ENCODE measurements at places on chromosomes 16 and 17.

DNA sequence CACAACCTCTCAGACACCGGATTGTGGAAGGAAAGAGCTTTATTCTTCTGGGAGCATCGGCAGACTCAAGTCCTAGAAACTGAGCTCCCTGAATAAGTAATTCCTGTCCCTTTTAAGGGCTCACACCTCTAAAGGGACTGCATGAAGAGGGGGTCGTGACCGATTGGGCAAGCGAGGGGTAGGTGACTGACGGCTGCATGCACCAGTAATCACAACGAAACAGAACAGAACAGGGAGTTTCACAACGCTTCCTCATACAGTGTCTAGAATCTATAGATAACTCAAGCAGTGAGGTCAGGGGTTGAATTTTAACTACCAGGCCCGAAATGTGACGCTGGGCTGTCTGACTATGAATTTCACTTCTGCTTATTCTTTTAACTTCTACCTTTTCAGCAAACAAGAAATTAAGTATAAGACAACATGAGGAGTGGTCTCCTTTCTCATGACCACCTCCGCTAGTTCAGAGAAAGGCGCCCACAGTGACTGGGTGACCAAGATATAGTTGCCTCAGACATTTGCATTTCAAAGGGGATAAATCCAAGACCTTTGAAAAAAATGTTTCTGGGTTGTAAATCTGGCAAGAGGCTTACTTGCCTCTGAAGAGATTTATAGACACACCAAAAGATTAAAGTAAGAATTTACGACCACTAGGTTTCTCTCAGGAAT, 88.4 kb upstream of the ATF7IP2 start:
- DNase-seq: no peak

DNA sequence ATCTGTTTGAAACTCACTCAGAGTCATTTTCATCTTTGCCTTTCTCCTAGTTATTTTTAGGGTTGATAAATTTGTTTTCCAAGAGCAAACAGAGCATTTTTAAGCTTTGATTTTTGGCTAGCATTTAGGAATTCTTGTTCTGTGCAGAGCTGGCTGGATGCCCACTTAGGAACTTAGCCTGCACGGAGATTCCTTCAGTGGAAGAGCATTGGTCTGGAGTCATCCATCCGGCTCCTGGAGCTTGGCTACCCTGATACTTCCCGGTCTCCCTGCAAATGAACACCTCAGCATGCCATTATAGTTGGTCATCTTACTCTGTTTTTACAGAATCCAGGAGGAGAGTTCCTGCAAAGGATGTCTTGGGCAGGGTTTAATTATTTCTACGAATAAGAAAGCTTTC, 57.1 kb downstream of the SPECC1 start:
- no peak for DNase-seq

GRCh38 chr17:69606142-69606800, 191.8 kb downstream of the MAP2K6 start:
- no peak for DNase-seq

DNA sequence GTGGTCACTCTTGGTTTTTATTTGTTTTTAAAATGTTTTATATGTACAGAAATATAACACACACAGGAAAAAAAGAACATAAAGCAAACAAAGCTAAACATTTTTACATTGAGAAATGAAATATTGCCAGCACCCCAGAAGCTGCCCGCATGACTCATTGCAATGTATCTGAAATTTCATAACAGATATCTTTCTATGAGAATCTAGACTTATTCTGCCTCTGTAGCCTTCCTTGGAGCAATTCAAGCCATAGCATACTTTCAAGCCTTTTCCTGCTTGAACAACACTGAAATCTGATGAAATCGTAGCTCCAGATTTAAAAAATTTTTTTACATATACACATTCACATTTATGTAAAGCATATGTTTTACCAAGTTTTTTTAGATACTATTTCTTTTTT, 86.9 kb downstream of the RBBP6 start:
- DNase-seq: no peak

- DNase-seq: no peak
Observed at GRCh38 chr17:6422654-6423241, 12.2 kb downstream of the AIPL1 start.

- no peak for DNase-seq
Observed at GRCh38 chr16:82016964-82017363, 5.7 kb upstream of the SDR42E1 start.

GRCh38 chr16:17777408-17777863, 306.7 kb upstream of the XYLT1 start:
- no peak for DNase-seq

- DNase-seq: no peak
Observed at GRCh38 chr17:41444186-41444585, 3.4 kb upstream of the KRT38 start.

- DNase-seq: no peak
Observed at GRCh38 chr16:26649381-26650045, 417.2 kb upstream of the C16orf82 start.

- no peak for DNase-seq
Observed at GRCh38 chr17:66904760-66905624, 59.5 kb upstream of the CACNG4 start.

GRCh38 chr16:54286366-54287130, at the start of gene IRX3:
TSS of gene IRX3 (minus strand) at chr16:54286787. CDS start at chr16:54286050, 737 bp downstream.
- DNase-seq: peak; percentile 26

GRCh38 chr17:43599835-43600234, 53.7 kb upstream of the ETV4 start:
- no peak for DNase-seq

- peak; percentile 90 for DNase-seq
Observed at GRCh38 chr16:70737377-70738082, 51.7 kb upstream of the MTSS2 start.

DNA sequence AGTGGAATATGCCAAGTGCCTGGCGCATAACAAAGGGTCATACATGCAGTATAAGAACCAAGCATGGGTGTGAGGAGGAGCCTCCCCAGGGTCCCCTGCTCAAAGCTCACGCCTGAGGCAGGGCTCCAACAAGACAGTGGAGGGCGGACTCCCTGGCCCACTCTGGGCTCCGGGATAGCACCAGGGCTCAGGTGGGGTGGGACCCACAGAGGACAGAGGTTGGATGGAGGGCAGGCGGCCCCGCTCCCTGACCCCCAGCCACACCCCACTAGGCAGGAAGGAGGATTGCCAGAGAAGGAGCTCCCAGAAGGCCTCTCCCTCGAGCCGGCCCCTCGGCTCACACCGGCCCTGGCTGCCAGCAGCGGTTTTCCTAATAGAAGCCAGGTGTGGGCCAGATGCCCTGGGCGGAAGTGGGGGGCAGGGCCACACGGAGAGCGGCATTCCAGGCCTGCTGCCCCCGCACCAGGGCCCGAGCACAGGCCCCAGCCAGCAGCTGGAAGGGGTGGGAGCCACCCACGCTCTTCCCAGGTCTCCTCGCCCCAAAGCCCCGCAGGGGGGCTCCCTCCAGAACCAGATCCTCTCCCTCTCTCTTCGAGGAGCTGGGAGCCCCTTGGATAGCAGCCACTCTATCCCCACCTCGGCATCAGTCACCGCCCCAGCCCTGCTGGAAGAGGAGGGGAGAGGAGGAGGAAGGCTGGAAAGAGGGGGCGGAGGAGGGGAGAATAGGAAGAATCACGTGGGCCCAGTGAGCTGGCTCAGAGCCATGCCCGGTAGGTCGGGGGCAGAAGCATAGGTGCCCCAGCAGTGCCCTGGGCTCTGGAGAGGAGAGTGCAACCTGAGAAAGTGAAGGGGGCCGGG, 21.0 kb downstream of the VASN start:
- no peak for DNase-seq
